ENCODE measurements at places on chromosomes 6 and 20.

- no peak for DNase-seq
These were observed 36.3 kb downstream of the ROS1 start for GRCh38 chr6:117389227-117390057.

DNA sequence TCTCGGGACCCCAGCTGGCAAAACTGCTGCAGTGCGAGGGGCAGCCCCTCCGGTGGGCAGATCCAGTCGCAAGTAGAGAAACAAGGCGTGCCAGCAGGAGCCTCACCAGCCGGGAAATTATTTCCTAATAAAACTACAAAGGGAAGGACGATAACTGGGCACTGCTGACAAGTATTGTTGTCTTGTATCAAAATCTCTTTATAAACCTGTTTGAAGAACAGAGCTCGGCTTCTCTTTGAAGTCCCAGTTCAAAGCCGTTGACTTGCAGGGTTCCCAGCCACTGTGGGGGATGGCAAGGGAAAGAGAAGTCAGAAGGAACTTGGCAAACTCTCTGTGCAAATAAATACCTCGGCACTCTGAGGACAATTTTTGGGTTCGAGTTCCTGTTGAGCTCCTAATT is 504.5 kb downstream of the CD83 start:
- no peak for DNase-seq

DNA sequence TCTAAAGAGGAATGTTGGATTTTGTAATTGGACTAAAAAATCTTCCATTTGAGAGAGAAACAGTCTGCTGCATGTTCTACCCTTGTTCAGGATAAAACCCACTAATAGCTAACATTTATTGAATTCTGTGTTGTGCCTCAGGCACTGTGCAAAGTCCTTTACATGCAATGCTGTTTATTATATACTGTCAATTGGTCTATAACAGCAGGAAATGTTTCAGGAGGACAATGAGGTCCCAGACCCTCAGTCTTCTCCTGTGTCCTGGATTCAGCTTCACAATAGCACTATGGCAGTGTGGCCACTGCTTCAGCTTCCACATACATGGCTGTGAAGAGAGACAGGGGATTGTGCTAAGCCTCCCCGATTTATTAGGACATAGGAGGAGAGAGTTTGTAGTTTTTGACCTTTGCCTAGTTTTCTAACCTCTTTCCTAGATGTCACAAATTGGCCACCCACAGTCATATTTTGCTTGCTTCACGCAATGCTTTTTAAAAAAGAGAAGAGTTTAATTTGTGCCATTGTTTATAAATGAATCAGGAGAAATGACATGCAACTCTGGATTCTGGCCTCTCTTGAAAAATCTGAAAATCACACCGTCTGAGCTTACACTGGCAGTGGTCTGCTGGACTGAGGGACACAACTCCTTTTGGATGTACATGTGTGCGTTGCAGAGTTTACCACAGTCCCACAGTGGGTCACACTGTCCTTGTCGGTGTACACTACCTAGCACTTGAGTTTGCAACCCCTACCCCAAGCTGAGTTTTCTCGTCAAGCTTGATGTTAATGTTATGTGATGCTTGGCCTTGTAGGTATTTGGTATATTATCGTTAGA is 11.3 kb downstream of the PTPN1 start:
- no peak for DNase-seq

GRCh38 chr6:17125407-17125806 is 23.6 kb downstream of the STMND1 start:
- no peak for DNase-seq

DNA sequence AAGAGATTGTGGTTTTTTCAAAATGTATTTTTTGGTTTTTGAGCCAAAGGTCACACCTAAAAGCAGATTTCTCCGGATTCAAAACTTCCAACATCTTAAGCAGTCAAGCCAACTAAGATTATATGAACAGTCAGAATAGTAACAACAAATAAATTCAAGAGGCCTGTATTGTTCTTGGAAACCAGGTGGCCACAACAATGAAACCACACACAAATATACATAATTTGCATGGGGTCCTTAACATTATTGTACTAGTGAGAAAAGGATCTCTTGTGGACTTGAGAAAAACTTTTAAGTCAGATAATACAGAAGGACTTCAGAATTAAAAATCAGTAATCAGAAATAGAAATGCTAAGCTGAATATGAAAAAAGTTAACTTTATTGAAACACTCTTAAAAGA is 40.6 kb downstream of the NOL7 start:
- no peak for DNase-seq

DNA sequence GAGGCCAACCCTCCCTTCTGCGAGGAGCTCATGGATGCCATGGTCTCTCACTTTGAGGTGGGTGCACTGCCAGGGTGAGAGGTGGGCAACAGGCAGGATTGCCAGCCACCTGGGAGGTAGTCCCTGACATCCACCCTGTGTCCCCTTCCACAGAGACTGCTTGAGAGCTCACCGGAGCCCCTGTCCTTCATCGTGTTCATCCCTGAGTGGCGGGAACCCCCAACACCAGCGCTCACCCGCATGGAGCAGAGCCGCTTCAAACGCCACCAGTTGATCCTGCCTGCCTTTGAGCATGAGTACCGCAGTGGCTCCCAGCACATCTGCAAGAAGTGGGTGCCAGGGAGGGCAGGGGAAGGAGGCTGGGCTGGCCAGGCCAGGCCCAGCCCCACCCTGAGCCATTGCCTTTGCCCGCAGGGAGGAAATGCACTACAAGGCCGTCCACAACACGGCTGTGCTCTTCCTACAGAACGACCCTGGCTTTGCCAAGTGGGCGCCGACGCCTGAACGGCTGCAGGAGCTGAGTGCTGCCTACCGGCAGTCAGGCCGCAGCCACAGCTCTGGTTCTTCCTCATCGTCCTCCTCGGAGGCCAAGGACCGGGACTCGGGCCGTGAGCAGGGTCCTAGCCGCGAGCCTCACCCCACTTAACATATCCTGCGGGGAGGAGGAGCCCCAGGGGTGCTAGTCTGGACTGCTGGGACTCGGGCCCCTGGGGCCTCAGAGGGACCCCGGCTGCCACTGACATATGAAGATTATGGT is 12.8 kb downstream of the PCIF1 start:
- DNase-seq = no peak

- peak; percentile 91 for DNase-seq
These were observed 586 bp upstream of the NQO2 start for GRCh38 chr6:2998998-2999617.

DNA sequence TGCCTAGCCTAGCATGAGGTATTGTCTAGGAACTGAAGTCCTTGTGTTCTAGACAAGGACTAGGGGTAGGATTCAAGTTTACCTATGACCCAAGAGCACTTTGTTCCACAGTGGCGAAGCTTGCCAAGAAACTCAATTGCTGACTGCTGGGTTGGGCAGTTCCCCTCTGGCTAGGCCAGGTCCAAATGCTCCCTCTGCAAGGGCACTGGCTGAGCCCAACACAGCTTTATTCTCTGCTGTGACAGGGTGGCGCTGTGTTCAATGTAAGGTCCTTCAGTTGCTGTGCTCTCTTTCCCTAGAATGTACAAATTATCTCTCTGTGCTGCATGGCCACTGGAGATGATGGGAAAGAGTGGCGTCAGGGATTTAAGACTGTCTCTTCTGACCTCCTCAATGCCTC is 950.8 kb downstream of the HACE1 start:
- DNase-seq = no peak

- no peak for DNase-seq
These were observed 66.3 kb upstream of the BMP5 start for GRCh38 chr6:55941702-55942101.

- no peak for DNase-seq
These were observed 37.6 kb downstream of the NR2E1 start for GRCh38 chr6:108203189-108204112.

- no peak for DNase-seq
These were observed 72.3 kb downstream of the SNX5 start for GRCh38 chr20:17896193-17896723.

DNA sequence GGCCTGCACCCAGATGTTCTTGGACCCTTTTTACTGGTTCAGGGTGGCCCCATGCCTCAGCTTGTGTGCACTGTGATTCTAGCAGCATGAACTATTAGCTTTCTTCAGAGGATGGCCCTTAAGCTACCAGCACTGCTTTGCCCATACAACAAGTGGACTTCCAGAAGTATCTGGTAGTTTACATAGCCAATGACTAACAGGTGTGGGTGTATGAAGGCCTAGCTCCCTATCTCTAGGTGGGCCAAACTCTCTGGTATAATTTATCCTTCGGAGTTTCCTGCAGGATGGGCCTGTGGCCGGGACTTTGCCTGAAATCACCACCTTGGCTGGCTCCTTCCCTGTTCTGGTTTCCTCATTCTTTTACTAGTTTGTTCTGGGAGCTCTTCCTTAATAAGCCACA is 26.1 kb upstream of the JAG1 start:
- DNase-seq = no peak

DNA sequence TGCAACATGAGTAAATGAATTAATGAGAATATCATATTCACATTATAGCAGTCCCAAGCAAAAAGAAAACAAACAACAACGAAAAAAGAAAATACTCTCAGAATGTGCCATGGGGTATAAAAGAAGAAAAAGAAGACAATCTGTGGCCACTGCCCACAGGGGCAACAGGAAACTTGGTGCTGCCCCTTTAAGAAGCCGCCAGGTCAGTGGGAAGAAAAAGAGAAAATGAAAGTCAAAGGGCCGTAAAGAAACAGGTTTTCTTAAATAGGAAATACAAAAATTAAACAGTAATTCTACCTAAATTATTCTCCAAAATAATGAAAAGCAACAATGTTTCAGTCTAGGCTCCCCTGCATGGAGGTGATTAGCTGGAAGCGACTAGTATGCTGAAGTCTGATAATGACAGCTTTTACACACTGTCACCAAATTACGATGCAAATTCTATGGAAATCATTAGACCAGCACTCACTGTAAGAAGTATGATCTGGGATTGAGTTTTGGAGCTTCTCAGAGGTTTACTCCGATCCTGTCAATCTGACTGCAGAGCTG is 23.6 kb downstream of the GMDS start:
- DNase-seq = no peak

- DNase-seq = peak; percentile 50
These were observed 45.1 kb upstream of the PNRC1 start for GRCh38 chr6:89035252-89036101.

GRCh38 chr6:514396-514978 is 122.9 kb downstream of the IRF4 start:
- no peak for DNase-seq

DNA sequence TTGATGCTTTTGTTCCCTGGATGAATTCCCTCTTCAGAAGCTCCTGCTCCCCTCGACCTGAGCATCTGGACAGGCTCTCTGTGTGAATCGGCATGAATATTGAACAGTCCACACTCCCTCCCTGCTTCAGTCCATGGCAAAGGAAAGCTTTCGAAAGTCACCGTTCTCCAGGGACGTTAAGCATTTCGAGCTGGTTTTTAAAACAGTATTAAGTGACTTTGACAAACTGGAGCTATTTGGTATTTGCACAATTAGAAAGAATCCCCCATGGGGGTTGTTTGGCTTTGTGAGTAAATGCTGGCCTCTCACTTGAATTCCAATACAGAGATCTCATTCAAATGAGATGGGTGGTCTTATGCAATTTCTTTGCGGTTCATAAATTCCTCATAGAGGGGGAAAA is 85.3 kb upstream of the TIAM2 start:
- DNase-seq = no peak

- DNase-seq = no peak
These were observed 60.2 kb downstream of the ASXL1 start for GRCh38 chr20:32418376-32418775.

- no peak for DNase-seq
These were observed 49.5 kb upstream of the PCSK2 start for GRCh38 chr20:17177341-17177740.

DNA sequence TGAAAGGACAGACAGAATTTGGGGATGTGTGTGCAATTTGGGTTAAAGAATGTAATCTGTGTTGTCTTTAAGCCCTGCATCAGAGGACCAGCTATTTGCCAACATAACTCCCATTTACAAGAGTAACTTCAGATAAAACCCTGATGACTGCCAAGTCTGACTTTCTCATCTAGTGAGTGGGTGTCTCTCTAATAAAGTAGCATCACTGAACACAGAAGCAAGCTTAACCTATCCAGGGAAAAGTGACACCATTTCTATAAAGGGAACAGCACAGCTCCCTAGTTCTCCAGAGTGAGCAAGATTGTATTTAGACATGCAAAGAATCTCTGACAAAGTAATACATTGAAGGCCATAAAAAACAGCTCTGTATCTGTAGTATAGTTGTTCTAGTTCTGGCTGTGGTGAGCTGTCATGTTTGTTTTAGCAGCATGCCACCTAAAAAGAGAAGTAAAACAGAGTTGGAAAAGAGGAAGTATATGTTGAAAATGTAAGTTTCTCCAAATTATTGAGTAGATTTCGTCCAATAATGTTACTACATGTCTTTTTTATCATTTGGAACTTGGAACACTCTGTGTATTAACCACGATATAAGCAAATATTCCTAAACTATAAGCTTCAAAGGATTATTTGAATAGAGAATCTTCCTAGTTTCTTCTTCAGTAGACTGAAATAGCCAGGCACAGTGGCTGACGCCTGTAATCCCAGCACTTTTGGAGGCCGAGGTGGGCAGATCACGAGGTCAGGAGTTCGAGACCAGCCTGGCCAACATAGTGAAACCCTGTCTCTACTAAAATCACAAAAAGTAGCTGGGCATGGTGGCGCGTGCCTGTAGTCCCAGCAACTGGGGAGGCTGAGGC is 8.8 kb upstream of the PIM1 start:
- no peak for DNase-seq

DNA sequence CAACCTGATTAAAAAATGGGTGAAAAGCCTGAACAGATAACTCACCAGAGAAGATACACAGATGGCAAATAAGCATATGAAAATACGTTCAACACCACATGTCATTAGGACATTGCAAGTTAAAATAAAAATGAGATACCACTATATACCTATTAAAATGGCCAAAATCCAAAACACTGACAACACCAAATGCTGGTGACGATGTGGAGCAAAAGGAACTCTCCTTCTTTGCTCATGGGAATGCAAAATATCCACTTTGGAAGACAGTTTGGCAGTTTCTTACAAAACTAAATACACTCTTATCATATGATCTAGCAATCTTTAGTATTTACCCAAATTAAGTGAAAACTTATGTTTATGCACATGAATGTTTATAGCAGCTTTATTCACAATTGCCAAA is 100.5 kb upstream of the ARID1B start:
- DNase-seq = no peak

DNA sequence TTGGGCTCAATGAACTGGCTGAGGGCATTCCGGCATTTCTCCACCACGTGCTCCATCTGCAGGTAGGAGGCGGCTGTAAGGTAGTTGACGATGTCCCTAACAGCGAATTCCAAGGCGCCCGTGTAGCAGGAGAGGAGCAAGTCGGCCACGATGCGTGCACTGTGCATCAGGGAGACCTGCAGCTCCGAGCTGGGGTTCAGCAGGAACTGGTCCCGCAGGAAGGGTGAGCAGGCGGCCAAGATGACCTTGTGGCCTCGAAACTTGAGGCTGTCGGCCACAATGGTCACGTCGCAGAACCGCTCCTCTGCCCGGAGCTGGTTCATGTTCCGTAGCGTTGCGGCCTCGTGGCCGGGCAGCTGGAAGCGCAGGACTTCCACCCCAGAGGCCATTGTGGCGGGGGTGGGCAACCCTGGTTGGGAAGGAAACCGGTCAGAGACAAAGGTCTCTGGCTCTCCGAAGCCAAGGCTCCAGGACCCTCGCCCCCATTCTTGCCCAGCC is 920 bp downstream of the ZBTB12 start:
- no peak for DNase-seq

GRCh38 chr20:5757949-5758348 is 7.7 kb downstream of the SHLD1 start:
- no peak for DNase-seq

GRCh38 chr6:168301648-168302398 is 17.8 kb downstream of the DACT2 start:
- DNase-seq = no peak

- DNase-seq = no peak
These were observed 107.9 kb upstream of the MLIP start for GRCh38 chr6:54003316-54003715.

GRCh38 chr6:43229803-43230620 is 731 bp upstream of the DNPH1 start:
- DNase-seq = no peak
